ENCODE measurements at places on chromosomes 2 and 18. TPM values are rescaled to one million over a fixed set of nuclear protein-coding genes. Genes with fewer than 3 reads are reported as not detected.

The FBXO15 gene
- 1.7 TPM for total RNA-seq

The AGAP1 gene
- 17.6 TPM for total RNA-seq

The XIRP2 gene
- total RNA-seq, result not detected

The GKN2 gene
- total RNA-seq, result not detected

The KCNJ13 gene
- total RNA-seq, result 0.20 TPM

The POLR1A gene
- 40.4 TPM for total RNA-seq

The NLRC4 gene
- not detected for total RNA-seq

The GDF7 gene
- 3.2 TPM for total RNA-seq

The SCYGR4 gene
- total RNA-seq, result not detected

Data from renal cortical epithelial cell (primary cell).